ENCODE measurements at places on chromosomes 3 and 15. TPM values are rescaled to one million over a fixed set of nuclear protein-coding genes. Genes with fewer than 3 reads are reported as not detected.

MGLL gene
- total RNA-seq: 62.9 TPM

CD96 gene
- not detected for total RNA-seq

FAM107A gene
- total RNA-seq: not detected

SLC12A1 gene
- total RNA-seq: not detected

XCR1 gene
- total RNA-seq: not detected

ZNF662 gene
- total RNA-seq: not detected
